ENCODE measurements at places on chromosomes 5 and 9.
A peak's percentile ranks its signal among the peaks of the same experiment; 100 is the strongest.

DNA sequence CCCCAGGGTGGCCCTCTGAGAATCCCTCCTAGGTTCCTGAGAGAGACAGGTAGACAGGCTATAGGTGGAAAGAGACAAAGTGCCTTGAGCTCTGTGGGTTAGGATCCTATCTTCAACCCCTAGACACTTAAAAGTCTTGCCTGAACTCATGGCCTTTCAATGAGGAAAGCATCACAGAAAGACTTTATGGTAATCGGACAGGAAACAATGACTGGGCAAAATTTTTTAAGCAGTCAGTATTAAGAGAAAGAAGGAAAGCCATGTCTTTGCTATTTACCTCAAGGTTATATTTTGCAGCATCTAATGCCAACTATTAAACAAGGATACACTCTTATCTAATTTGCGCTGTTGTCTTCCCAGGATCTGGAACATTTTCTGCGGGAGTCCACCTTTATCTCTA is 93.2 kb downstream of the PCSK1 start:
- DNase-seq: peak; percentile 69

GRCh38 chr5:108727236-108727650 is 20.5 kb upstream of the FER start:
- DNase-seq: peak; percentile 60

DNA sequence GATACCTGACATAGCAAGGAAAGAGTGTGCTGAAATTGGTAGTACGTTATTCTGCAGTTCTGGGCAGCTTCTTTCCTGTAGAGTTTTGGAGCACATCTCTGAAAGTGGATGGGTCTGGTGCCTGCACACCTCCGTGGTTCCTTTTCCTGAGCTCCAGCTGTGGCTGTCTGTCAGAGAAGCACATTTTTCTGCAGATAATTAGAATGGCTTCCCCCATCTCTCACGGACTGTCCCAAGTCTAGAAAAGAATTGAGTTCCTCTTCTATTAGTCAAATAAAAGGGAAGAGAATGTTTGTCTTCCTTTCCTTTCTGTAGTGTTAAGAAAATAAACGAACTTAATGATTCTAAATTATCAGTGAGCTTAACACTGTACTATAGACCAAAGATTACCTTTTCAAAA is 55.7 kb downstream of the VCAN start:
- no peak for DNase-seq

DNA sequence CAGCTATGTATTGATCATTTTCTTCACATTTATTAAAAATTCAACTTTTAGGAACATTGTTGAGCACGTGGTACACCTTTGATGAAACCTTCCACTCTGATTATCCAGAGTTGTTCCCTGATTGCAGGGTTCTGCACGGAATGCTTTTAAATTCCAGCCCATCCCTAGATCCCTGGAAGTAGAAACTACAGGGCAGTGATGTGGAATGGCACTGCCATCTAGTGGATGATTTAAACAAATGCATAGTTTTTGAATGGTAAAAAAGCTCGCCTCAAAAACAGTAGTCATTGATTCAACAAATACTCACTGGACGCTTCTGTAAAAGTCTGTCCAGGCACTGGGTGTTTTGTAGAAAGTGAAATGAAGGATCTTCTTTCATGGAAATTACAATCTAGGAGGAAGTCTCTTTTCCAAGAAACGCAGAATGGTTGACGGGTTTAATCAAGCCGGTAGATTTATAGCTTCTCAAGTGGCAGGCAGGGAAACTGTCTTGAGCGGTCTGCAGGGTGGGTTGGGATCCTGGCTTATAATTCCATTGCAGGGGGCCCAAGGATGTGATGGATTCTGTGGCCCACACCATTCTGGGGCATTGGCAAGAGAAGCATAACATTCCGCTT is 118.4 kb downstream of the ARHGAP26 start:
- DNase-seq: peak; percentile 73

- DNase-seq: no peak
These were observed 81.5 kb downstream of the DAB2IP start for GRCh38 chr9:121732886-121733285.

DNA sequence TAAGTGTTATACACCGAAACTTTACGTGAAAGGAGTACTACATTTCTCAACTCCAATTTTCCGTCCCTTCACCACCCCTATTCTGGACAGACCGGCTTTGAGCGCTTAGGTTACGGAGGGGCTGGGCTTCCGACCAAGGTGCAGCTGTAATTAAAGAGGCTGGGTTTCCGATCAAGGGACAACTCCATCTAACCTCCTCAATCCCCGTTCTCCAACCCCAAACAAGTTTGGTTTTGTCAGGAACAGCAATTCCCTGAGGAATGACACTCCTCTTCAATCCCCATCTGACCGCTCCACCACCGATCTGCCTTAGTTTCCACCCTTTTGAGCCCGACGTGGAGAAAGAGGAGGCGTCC is 577 bp downstream of the TUT7 start:
- DNase-seq: peak; percentile 57
